IPS-NIHi11 (cell line): ENCODE measurements at places on chromosomes 5 and 9.

GRCh38 chr9:79809931-79810330 lies 238.2 kb downstream of the TLE4 start:
- no peak for DNase-seq

DNA sequence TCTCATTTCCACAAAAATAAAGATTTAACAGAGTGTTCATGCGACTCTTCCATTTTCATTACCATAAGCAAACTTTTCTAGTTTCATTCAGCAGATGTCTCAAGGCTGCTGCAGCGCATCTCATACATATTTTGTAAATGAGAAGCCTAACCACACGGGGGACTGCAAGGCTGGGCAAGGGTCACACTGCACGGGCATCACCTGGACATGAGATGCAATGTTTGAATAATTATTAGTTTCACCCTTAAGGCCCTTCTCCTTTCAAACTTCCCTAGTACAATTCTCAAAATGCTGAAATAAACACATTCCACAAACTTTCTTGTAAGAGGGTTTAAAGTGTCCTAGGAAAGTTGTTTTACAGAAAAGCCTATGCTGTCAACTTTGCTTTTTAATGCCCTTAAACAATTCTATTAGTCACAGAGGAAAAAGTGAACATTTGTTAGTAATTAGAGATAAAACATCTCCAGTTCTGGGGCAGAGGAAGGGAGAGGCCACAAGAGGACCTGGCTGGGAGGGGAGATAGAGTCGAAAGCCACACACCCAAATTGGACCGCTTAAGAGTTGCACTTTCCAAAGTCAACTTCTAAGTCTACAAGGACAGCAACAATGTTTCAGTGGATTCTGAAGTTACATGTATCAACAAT lies 1.3 kb downstream of the DENND1A start:
- DNase-seq, result no peak

DNA sequence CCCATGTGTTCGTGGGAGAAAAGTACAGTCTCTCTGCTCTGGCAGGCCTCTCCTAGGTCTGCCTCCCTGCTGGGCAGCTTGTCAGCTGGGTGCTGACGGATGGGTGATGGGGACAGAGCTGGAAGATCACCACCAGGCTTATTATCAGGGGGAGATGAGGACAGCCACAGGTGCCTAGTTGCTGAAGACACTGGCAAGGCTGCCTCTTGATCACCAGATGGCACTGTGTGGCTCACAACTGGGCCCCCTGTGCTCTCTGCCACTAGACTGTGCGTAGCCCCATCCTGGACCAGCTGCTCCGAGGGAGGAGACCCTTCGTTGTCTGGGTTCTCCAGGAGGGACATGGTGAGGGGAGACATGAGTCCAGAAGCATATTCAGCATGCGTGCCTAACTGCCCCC lies 73.0 kb downstream of the KIF24 start:
- peak; percentile 57 for DNase-seq

- no peak for DNase-seq
Measured at GRCh38 chr9:13807118-13807517, 506.8 kb downstream of the NFIB start.

GRCh38 chr5:82244854-82245635 lies 33.1 kb downstream of the RPS23 start:
- DNase-seq, result no peak

DNA sequence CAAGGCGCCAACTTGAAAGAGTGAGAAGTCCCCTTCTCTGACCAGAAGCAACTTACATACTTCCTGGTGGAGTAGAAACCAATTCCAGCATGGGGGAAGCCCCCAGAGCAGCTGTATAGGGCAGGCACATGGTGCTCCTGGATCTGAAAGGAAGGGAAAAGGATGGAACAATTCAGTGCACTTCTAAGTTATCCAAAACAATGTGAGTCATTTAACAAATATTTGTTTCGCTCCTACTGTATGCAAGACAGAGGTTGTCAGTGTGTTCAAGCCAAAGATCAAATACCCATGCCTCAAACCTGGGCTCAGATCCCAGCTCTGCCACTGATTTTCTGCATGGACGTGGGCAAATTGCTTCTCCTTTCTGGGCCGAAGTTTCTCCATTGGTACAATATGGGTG lies 67.1 kb downstream of the LHX2 start:
- DNase-seq, result no peak

- no peak for DNase-seq
Measured at GRCh38 chr9:121741228-121741918, 89.9 kb downstream of the DAB2IP start.

DNA sequence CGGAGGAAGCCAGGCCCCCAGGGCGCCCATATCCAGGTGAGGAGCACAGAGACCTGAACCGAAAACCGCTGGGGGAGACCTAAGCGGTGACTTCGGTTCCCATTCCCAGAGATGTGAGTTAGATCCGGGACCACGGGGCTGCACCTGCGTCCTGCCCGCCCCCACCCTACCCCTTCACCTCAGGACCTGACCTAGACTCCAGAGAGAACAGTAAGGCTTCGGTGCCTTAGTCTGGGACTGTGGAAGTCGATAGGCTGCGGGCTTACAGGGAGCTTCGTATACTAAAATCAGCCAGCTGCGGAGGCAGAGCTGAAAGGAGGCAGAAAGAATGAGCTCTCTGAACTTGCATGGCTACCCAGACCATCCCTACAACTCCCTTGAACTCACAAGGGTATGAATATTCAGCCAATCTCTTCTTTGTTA lies 518 bp upstream of the FAM13B start:
- DNase-seq, result no peak

GRCh38 chr9:114805670-114806525 lies at the start of gene TNFSF15:
Gene TNFSF15, minus strand, starts transcription at chr9:114806039. Its CDS starts 27 bp downstream, at chr9:114806012.
- DNase-seq, result peak; percentile 68

DNA sequence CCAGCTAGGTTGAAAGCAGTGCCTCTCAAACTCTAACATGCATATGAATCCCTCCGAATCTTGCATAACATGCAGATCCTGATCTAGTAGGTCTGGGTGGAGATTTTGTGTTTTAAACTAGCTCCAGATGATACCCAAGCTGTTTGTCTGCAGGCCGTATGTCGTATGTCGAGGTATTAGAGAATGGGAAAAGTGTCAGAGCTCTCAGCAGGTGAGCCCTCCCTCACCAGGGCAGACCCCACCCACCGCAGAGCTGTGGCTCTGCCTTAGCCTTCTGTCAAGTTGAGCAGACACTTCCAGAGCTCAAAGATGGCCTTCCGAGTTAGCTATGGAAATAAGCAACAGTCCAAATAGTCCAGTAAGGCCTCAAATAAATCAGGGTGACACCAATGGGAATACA lies 83.2 kb upstream of the MAP3K1 start:
- no peak for DNase-seq

DNA sequence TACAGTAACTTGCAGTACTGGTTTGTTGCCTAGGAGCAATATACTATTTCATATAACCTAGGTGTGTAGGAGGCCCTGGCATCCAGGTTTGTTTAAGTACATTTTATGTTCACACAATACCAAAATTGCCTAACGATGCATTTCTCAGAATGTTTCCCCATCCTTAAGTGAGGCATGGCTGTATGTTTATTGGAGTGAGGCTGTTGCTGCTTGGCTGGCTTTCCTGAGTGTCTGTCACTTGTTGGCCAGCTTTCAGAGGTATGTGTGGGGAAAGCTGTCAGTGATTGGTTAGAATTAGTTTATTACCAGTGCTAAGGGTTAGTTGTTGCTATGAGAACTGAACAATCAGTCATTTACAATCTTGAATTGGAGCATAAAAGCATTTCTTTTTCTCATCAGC lies 154.1 kb upstream of the CDH12 start:
- no peak for DNase-seq

DNA sequence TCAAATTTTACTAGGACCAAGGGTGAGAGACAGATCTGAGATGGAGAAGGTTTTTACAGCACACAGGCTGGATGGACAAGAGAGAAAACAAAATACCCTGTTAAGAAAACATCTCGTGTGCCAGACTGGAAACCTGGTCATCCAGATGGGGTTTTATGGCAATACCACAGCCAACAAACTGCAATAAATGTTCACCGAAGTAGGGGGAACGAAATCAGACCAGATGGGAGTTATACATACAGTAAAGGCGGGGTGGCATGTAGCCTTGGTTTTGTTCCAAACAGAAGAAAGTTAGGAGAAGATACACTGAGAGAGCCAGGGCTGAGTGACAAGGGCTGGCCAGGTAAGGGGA lies 63.3 kb downstream of the DCP2 start:
- no peak for DNase-seq

DNA sequence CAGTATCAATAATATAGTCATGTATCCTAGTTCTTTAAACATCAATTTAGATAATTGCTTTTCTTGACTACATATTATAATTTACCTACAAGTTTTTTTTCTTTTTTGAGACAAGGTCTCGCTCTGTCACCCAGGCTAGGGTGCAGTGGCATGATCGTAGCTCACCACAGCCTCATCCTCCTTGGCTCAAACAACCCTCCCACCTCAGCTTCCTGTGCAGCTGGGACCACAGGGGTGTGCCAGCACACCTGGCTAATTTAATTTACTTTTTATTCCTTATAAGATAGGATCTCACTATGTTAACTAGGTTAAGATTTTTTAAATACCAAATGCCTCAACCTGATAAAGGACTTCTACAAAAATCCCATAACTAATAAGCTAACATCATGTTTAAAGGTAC lies 21.1 kb downstream of the UIMC1 start:
- DNase-seq, result no peak

DNA sequence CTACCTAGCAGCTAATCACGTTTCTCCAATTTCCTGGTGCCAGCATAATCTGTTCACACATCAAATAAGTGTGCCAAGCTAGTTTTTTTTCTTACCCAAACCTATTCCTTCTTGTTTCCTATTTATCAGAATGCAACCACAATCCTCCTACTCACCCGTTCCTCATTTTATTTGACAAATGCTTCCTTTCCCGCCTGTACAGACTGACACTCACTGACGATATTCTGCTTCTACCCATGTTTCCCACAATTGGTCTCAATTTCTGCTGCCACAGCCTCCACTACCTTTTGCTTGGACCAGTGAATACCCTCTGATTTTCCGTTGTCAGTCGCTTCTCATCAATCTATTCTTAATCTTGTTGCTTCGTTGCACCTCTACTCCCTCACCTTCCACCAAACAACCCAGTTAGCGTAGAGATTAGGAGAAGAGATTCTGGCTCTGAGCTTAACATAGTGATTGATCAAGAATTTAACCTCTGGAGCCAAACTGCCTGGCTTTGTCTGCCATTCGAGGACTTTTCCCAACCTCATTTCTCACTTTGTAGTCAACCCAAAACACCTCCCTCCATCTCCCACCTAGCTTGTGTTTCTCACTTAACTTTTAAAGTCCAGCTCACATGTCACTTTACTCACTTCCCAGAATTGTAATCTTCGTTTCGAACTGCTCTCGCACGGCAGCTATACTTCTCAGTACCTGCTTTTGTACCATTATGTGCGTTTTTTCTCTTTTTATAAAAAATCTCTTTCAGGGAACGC lies 729 bp upstream of the TMEM38B start:
- DNase-seq, result no peak

DNA sequence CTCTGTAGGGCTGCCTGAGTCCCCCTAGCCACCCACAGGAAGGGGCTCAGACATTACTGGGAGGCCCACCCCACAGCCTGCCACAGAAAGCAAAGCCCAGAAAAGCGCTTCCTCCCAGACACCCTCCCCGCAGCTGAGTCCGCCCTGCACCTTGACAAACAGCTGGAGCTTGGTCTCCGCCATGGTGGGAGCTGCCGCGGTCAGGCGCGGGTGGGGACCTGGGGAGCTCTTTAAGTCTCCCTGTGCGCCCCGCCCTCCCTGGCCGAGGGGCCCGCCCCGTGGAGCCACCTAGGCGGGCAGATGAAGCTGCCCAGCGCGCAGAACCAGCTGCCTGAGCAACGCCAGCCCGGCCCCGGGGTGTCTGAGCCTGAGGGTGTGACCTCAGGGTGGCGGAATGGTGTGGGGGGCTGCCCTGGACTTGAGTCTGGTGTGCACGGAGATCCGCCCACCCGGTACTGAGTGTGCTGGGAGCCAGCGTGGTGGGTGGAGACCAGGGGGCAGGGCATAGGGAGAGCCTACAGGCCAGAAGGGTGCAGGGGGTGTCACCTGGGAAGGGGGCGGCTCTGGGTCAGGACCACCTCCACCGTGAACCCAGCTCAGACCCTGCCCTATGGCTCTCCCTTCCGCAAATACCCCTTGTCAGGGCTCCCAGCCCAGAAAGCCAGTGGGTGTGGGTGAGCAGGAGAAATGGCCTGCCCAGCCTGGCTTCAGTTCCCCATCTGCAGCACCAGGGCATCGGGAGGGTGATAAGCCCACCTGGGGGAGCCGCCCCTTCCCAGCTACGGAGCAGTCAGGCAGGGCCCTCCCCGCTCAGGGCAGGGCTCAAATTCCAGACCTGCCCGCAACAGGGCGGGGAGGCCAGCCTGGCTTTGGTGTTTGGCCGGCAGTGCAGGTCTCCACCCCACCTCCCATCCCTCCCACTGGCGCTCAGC lies at the start of gene CLIC3:
TSS of gene CLIC3 (minus strand) at position 208 of the 932 bp plus-strand sequence. CDS start at position 183, 25 bp downstream.
- DNase-seq, result peak; percentile 78
